ENCODE measurements at places on chromosomes 1 and 21.

GRCh38 chr21:17711896-17712295 lies 99.2 kb upstream of the BTG3 start:
- DNase-seq = no peak

DNA sequence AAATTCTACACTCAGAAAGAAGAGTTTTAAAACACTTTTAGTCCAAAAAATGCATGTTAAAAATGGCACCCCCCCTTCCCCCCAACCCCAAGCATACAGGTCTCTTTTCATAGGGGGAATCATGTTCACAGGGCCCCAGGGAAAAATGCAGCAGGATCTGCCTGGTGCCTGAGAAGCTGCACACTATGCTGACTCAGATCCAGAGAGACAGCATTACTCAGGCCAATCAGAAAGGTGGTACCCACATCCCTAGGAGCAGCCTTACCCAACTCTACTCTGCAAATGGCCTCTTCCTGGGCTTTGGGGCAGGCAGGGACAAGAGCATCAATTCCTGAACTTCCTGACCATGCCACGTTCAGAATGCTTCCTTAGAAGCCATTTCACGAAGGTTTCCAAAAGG lies 119.0 kb downstream of the HIVEP3 start:
- DNase-seq = no peak

GRCh38 chr1:153805042-153805745 lies 30.0 kb downstream of the SLC27A3 start:
- DNase-seq = peak; percentile 82

GRCh38 chr1:225890346-225891228 lies 1.6 kb upstream of the LEFTY1 start:
- DNase-seq = no peak

DNA sequence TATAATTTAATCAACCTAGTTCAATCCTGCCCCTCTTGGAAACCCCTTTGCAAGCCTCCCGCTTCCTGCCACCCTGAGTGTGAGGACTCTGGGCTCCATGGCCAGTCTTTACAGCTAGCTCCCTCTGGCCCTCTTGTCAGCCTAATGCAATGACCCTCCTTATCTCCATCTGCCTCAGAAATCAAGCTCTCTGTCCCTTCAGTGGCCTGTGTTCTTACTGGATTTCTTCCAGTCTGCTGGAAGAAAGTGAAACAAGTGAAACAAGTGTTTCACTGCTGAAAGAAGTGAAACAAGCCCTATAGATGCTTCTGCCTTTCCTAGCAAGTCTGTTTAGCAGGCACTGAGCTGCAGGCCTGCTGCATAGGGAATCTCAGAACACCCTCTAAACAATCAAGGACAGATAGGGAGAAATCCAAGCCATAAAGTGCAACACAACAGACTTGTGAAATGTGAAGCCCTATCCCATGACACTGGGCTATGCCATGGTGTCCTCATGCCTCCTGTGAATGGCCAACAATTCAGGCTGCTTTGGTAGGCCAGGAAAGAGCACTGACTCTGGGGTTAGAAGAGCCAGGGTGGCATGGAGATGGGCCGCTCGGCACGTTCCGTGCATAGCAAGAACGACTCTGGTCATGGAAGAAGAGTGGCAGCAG lies 55.9 kb downstream of the FAM163A start:
- DNase-seq = no peak

GRCh38 chr1:10673109-10673711 lies 123.2 kb downstream of the CASZ1 start:
- no peak for DNase-seq

- DNase-seq = no peak
Measured at GRCh38 chr1:197989058-197989457, 71.9 kb downstream of the LHX9 start.

GRCh38 chr1:58619286-58620054 lies 42.4 kb upstream of the TACSTD2 start:
- DNase-seq = no peak

GRCh38 chr1:230327892-230328284 lies 98.2 kb downstream of the PGBD5 start:
- no peak for DNase-seq

GRCh38 chr1:235002706-235003300 lies 125.8 kb downstream of the TOMM20 start:
- no peak for DNase-seq

DNA sequence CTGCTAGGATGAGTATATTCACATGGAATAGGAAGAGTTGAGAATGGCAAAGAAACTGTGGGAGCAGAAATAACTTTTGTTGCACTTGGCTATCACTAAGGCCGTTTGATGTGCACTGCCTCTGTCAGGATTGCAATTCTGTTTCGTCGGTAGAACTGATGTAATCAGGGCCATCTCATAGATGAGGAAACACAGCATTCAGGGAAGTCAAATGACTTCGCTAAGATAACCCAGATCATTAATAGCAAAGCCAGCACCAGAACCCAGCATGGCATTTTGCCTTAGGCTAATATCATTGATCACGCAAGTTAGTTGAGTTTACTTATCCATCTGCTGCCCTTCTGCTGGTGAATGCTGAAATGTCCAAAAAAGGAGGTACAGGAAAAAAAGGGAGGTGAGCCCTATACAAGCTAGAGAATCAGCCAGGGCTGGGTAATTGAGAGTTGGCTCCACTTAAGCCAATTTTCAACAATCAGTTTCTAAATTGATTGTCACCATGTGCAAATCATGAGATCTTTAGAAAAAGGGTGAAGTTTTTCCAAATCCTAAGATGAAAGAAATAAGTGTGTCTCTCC lies 7.6 kb downstream of the RASSF5 start:
- no peak for DNase-seq

DNA sequence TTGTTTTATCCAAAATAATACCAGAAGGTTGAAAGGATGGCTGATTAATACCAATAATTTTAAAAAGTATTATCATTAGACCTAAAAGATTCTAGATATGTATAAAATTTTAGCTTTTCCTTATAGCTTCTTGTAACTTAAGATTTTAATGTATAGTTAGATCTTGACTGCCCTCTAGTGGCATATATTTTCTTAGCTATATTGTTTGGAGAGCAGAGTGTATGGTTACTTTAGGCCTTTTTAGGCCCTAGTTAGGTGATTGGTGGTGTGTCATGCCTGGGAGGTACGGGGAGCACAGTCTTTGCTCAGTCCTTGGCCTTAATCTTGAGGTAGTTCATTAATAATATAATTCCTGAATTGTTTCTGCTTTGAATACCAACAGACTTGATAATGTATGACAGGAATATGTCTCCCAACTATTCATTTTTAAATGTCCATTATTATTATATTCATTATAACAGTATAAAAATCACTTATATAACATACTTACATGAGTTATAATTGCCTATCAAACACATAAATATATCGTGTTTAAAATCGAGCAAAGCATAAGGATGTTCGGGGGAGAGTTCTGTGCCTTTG lies 328.4 kb downstream of the ZP4 start:
- DNase-seq = peak; percentile 31

- peak; percentile 43 for DNase-seq
Measured at GRCh38 chr1:85278853-85279314, 2.5 kb upstream of the BCL10 start.

GRCh38 chr1:204283711-204284651 lies 70.2 kb upstream of the GOLT1A start:
- DNase-seq = no peak

DNA sequence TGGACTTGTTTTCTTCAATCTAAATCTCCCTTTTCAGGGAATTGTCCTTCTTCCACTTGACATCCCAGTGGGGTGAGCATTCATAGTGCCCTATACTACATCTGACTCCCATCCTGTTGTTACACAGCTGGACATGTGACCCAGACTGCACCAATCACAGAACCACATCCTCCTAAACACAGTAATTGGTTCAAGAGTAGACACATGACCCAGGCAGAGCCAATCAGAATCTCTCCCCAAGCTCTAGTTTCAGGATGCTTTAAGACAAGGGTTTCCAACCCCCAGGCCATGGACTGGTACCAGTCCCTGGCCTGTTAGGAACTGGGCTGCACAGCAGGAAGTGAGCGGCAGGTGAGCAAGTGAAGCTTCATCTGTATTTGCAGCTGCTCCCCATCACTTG lies 5.6 kb upstream of the DDOST start:
- no peak for DNase-seq

GRCh38 chr1:201999625-202000238 lies 10.7 kb upstream of the ELF3 start:
- no peak for DNase-seq

DNA sequence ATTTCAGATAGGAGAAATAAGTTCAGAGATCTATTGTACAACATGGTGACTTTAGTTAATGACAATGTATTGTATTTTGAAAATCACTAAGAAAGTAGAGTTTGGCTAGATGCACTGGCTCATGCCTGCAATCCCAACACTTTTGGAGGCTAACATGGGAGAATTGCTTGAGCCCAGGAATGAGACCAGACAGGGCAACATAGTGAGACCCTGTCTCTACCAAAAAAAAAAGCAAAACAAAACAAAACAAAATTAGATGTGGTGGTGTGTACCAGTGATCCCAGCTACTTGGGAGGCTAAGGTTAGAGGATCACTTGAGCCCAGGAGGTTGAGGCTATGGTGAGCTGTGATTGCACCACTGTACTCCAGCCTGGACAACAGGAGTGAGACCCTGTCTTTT lies 27.2 kb downstream of the IVNS1ABP start:
- no peak for DNase-seq

DNA sequence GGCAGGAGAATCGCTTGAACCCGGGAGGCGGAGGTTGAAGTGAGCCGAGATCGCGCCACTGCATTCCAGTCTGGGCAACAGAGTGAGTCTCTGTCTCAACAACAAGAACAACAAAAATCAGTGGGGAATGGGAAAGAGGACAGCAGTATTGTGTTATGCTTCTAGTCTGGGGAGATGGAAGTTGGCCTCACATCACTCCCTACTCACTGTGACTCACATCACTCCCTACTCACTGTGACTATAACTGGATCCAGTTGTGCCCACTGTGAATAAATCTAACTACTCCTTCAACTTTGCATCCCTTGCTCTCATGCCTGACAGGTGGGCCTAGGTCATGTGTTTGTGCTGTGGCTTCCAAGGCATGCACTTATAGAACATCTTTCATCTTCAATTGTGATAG lies 285.4 kb upstream of the USP24 start:
- no peak for DNase-seq

DNA sequence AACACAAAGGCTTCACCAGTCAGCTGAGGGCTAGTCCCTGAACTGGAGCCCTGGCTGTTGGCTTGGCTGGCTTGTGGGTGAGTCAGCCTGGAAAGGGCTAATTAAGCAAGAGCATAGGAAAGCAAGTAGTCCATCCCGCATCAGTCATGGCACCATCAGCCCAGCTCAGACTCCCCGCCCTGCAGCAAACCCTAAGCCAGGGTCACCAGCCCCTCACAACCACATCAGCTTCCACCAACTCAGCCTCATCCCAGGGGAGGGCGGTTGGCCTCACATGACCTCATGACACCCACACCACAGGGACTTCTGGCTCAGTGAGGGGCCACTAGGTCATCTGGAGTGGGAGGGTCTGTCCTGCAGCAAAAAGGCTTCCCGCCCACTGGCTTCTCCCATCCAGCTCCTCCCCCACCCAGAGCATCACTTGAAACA lies 7.0 kb upstream of the SPATC1L start:
- DNase-seq = no peak

DNA sequence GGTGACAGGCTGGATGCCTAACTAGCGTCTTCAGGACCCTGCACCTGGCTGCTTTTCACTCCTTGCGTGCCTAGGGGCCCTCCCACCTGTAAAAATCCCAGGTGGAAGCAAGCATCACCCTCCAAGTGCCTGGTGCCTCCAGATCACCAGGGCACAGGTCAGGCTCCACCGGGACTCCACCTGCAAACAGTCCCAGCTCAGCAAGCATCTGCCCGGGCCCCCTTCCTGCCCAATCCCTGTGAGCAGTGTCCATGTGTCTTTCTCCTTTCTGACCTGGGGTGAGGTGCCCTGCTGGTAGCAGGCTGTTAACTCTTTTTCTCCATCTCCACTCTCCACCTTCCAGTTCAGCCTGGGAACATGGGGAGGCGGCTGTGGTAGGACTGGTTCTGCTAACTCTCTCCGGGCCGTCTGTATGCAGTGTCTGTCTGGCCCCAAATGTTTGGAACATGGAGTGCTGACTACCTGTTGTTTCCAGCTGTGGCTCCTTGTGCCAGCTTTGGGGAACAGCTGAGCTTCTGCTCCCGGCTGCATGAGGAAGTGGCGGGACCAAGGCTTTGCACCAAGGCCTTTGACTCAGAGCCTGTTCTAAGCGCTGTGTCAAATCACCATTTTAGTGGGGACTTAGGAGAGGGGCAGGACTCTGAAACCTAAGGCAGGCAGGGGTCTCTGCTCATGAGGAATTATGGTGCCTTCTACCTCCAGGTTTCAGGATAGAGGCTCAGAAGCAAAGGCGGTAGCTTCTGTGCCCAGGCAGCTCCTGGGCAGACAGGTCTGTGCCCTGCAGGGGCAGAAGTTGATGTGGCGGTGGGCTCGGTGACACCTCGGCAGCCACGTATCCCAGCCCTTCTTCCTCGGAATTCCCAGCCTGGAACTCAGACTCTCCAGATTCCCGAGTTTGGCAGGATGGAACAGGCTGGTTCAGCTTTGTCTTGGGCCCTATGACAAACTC lies 5.5 kb downstream of the GPR137B start:
- DNase-seq = no peak

DNA sequence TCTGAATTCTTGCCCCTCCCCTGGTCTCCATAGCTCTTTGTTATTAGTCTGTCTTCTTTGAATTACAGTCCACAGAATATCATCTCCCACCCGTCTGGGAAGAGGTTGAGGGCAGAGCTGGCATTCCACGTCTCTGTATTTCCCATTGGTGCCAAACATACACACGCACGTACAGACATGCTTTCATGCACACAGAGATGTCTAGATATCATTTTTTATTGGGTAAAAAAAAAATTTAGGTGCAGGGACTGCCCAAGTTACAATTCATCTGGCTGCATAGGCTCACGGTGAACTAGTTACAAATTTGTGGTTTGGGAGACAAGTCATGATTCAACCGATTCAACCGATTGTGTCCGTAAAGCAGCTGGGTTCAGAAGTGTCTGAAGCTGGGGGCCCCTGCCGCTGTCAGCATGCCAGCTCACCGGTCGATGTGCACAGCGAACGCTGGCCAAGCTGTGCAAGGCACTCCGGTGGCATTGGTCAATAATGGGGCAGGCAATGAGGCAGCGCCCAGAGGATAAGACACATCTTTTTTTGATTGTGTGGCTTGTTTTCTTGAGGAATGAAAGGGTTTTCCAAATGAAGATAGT lies 73.7 kb downstream of the KCNN3 start:
- no peak for DNase-seq
